Stimulated activated naive CD8-positive, alpha-beta T cell treated with anti-CD3 and anti-CD28 coated beads, Interleukin-15, Interleukin-2, amounts not matched to agents 100 U/mL and 50 U/mL, for 24 hours (primary cell): ENCODE measurements at places on chromosomes 5 and 9.
A peak's percentile ranks its signal among the peaks of the same experiment; 100 is the strongest.

DNA sequence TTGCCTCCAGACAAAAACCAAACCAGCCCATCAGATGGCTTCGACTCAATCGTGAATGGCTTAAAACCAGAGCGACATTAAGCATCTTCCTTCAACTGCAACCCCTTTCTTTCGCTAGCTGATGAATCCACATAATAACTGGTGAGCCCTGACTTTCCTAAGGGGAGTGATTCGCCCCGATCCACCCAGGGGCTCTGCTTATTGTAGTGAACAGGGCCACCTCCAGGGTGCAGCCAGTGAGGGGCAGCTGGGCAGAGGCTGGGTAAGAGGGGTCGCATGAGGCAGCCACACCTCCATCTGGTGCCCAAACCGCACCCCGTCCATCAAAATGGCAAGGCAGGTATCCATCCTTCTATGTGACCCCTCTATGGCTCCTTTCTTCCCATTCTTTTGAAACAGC is 38.0 kb downstream of the SLC35D2 start:
- DNase-seq: no peak

- DNase-seq: no peak
Observed at GRCh38 chr5:66513130-66513529, 83.1 kb upstream of the MAST4 start.

DNA sequence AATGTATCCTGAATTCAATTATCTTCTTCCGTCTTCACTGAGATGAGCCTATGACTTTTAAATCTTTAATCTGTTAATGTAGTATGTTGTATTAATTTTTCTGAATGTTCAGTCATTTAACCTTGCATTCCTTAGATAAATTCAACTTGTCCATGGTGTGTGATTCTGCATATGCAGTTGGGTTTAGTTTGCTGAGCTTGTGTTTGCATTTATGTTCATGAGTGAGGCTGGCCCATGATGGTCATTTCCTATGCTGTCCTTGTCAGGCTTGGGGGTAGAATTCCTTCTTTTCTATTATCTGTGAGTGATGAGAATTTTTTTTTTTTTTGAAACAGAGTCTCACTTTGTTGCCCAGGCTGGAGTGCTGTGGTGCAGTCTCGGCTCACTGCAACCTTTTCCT is 131.8 kb upstream of the COL5A1 start:
- no peak for DNase-seq

DNA sequence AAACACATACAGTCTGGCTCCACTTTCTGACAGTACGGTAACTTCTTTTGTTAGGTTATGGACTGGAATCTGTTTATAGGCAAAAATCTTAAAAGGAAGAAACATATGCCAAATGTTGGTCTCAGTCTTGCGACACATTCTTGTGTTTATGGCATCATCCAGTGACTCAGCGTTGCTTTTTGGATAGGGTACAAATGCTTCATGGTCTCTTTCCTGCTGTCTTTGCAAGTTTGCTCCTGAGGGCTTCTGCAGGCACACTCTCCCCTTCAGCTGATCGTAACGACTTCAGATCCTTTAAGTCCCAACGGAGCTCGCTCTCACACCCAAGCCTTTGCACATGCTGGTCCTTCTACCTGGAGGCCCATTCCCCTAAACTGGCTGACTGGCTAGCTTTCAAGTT is 23.6 kb upstream of the TNFSF8 start:
- DNase-seq: no peak

DNA sequence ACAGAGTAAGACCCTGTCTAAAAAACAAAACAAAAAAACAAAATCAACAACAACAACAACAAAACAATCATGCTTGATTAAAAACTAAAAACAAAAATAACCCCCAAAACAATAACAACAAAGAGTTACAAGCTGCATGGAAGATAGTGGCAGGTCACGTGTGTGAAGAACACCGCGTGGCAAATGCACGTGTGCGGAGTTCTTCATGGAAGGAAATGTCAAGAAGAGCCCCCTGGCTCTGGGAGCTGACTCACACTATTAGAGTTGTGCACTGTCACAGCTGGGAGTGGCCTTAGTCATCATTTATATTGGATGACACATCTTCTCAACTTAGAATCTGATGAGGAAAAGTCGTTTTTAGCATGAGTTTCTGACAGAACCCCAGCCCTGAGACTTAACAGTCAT is 110.5 kb downstream of the JMY start:
- DNase-seq: no peak

GRCh38 chr5:95392593-95393182 is 1.5 kb downstream of the FAM81B start:
- no peak for DNase-seq

GRCh38 chr9:114389612-114390368 is 2.0 kb upstream of the AKNA start:
- no peak for DNase-seq

- DNase-seq: no peak
Observed at GRCh38 chr5:101943784-101944183, 352.3 kb downstream of the SLCO4C1 start.

GRCh38 chr5:435961-436640 is 6.9 kb upstream of the EXOC3 start:
- no peak for DNase-seq

DNA sequence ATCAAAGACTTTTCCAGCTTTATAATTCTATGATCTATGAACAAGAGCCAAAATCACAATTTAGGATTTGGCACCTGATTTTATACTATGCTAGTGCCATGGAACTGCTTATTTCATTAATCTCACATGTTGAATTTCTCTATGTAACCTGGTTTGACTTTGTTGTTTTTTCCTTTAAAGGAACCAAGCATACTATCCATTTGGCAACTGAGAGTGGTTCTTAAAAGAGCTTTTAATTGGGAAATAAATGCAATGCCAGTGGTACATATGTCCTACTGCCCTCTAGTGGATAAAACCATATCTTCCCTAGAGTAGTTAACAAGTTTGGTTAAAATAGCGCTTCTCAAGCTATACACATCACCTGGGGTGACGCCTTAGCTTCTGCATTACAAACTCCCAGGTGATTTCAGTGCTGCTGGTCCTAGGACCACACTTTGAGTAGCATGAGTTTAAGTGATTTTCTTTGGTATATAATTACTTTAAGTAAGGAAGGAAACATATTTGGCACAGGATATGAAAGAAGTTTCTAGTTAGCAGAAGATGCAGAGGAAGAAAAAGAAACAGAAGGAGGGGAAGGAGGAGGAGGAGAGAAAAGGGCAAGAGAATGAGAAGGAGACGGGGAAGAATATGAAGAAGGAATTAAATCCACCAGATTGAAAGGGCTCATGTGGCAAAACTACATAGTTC is 56.8 kb downstream of the FGF10 start:
- no peak for DNase-seq

- no peak for DNase-seq
Observed at GRCh38 chr5:16918156-16918555, 17.9 kb downstream of the MYO10 start.

GRCh38 chr9:105842023-105842644 is 147.8 kb downstream of the TMEM38B start:
- peak; percentile 32 for DNase-seq

- DNase-seq: no peak
Observed at GRCh38 chr5:76789991-76790581, 28.7 kb upstream of the F2RL1 start.

GRCh38 chr5:138711087-138711486 is 42.1 kb upstream of the CTNNA1 start:
- no peak for DNase-seq

- DNase-seq: no peak
Observed at GRCh38 chr9:133881671-133882381, 110.3 kb downstream of the VAV2 start.
